ENCODE measurements at places on chromosomes 3 and 15. TPM values are rescaled to one million over a fixed set of nuclear protein-coding genes. Genes with fewer than 3 reads are reported as not detected.

BOC gene
- 46.9 TPM for polyA plus RNA-seq

GRCh38 chr3:151871639-151872468 lies 1.6 kb upstream of the SUCNR1 start:
- DNase-seq = peak; percentile 49

GP9 gene
- not detected for polyA plus RNA-seq

- DNase-seq = peak; percentile 23
Observed at GRCh38 chr15:23038726-23039142, 635 bp downstream of the TUBGCP5 start.

GRCh38 chr15:89452330-89452836 lies 44.0 kb downstream of the RHCG start:
- DNase-seq = no peak

- no peak for DNase-seq
Observed at GRCh38 chr3:59514865-59515482, 465.1 kb upstream of the CFAP20DC start.

DNA sequence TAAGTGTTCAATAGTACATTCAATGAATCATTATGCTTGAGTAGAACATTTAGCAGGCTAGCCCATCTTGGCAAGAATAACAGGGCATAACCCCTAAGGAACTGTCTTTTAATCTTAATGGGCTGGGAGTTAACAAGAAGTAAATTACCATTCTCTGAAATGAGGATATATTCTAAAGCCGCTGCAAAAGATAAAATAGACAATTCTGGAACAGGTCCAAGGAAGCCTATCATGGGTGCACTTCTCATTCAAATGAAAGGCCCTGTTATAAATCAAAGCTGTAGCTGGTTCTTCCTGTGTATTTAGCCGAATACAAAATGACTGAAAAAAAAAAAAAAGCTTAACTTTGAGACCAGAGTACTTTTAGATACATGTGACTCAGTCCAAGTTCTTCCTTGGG lies 15.6 kb downstream of the MTHFS start:
- DNase-seq = no peak

DNA sequence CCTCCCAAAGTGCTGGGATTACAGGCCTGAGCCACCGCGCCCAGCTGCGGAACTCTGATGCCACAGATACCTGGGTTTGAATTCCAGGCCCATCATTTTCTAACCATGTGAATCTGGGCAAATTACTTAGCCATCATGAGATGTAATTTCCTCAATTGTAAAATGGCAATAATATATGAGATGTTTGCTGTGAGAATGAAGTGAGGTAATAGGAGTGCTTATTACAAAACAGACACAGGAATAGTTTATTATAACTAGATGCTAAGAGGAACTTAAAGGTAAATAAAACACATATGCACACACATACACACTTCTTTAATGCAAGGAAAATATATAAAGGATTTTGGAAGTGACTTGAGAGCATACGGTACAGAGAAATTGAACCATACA lies 64.7 kb upstream of the TNIK start:
- no peak for DNase-seq

GRCh38 chr15:34481370-34481769 lies 43.8 kb upstream of the GOLGA8A start:
- DNase-seq = no peak

DNA sequence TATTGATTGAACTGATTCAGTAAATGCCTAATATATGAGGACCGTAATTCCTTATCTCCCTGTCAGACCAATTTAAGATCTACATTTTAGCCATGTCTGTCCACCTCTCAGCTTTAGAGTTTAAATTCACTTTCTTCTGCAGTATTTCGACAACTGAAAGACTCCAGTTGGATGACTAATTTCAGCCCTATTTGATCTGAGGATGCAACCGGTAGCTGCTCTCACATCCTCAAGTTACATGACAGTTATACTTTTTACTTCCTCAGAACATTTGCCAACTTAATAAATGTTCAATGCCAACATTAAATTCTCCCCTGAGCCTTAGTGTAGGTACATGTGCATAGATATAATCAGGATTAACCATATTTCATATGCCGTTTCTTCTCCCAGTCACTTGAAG lies 2.5 kb upstream of the HHLA2 start:
- no peak for DNase-seq

- no peak for DNase-seq
Observed at GRCh38 chr15:95152741-95153140, 921.4 kb downstream of the MCTP2 start.

GOLGA6A gene
- 0.35 TPM for polyA plus RNA-seq

DUOX1 gene
- 3.8 TPM for polyA plus RNA-seq

- no peak for DNase-seq
Observed at GRCh38 chr3:170555329-170555728, 30.5 kb downstream of the SLC7A14 start.

- DNase-seq = no peak
Observed at GRCh38 chr15:64938192-64938591, 26.5 kb downstream of the ANKDD1A start.

GRCh38 chr15:96695426-96695825 lies 364.9 kb downstream of the NR2F2 start:
- DNase-seq = no peak

MAGEL2 gene
- 27.3 TPM for polyA plus RNA-seq

DNA sequence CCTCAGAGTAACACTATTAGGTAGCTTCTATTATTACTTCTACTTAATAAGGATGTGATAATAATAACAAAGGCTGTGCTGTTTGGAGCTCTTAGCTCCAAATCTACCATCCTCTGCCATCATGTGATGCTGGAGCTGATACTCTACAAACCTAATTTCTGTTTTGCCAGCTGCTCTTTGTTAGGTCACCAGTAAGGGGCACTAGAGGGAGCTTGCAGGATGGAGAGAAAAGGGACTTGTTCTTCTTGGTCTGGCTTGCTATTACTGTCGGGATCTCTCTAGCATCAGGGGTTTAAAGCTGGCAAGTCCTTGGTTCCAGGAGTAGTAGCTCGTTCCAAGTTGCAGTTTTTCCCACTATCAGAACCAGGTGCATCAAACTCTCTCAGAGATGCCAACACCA lies 194.9 kb upstream of the KBTBD8 start:
- peak; percentile 43 for DNase-seq

GPR160 gene
- 3.8 TPM for polyA plus RNA-seq

- DNase-seq = no peak
Observed at GRCh38 chr3:143421556-143421955, 302.0 kb downstream of the CHST2 start.

CTXN2 gene
- not detected for polyA plus RNA-seq

DNA sequence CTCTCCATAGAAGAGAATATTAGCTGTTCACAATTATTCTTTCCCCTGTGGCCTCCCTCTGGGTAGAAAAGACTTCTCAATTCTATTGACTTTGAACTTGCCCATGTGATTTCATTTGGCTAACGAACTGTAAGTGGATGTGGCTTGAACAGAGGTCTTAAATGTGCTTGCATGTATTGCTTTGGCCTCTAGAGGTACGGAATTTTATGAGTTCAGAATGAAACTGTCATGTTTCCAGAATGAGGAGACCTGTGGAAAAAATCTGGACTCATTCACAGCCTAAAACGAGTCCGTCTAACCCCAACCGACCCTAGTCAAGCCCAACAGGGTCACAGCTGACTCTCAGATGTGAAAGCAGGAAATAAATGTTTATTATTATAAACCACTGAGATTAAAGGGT lies 596.7 kb upstream of the UBE2E2 start:
- peak; percentile 47 for DNase-seq

GRCh38 chr3:149476225-149476624 lies 1.7 kb downstream of the TM4SF4 start:
- DNase-seq = no peak

UPK1B gene
- 3.6 TPM for polyA plus RNA-seq

RLBP1 gene
- polyA plus RNA-seq = 0.59 TPM

DNA sequence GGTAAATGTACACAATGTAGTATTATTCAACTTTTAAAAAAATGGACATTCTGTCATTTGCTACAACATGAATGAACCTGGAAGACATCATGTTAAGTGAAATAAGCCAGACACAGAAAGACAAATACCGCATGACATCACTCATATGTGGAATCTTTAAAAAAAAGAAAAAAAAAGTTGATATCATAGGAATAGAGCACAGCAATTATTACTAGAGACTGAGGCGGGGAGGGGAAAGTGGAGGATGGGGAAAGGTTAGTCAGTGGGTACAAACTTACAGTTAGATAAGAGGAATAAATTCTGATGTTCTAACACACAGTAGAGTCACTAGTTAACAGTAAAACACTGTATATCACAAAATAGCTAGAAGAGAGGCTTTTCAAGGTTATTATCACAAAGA lies 22.2 kb downstream of the RYK start:
- DNase-seq = no peak

PDIA3 gene
- 250 TPM for polyA plus RNA-seq

- DNase-seq = no peak
Observed at GRCh38 chr3:151384741-151385174, at the start of gene P2RY12. Gene P2RY12, minus strand, starts transcription at chr3:151384753. Its CDS starts 45,908 bp downstream, at chr3:151338845.

- DNase-seq = no peak
Observed at GRCh38 chr3:80993241-80993945, 768.1 kb downstream of the GBE1 start.

DNA sequence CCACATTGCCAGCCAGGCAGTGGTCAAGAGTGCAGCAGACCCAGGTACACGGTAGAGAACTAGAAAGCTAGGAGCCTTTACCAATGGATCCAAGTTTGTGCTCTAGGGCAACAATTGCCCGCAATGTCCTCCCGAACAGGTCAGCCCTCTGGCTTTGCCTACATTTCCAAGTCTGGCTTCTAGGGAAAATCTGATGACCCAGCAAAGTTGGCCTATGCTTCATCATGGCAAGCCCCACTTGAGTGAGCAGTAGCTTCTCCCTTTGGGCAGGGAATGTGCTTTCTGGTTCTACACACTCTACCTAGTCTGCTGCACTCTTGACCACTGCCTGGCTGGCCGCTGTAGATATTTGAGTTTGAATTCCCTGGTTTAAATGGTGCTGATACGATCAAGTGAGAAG lies 361.6 kb upstream of the NR2F2 start:
- no peak for DNase-seq

REC114 gene
- not detected for polyA plus RNA-seq

LRRK1 gene
- polyA plus RNA-seq = 6.0 TPM

CCR8 gene
- not detected for polyA plus RNA-seq

DNA sequence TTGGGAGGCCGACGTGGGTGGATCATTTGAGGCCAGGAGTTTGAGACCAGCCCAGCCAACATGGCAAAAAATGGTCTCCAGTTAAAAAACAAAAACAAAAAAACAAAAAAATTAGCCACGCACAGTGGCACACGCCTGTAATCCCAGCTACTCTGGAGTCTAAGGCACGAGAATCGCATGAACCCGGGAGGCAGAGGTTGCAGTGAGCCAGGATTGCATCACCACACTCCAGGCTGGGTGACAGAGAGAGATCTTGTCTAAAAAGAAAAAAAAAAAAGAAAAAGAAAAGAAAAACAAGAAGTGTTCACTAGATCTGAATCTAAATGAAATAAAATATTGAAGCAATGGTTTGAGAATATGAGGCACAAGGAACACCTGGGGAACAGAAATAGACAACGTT lies 36.7 kb downstream of the SLC9A9 start:
- DNase-seq = no peak

GRCh38 chr3:65497846-65498245 lies 540.9 kb downstream of the MAGI1 start:
- no peak for DNase-seq

TGM4 gene
- polyA plus RNA-seq = not detected

MYH15 gene
- 0.76 TPM for polyA plus RNA-seq

CACNA2D3 gene
- polyA plus RNA-seq = 2.7 TPM

DNA sequence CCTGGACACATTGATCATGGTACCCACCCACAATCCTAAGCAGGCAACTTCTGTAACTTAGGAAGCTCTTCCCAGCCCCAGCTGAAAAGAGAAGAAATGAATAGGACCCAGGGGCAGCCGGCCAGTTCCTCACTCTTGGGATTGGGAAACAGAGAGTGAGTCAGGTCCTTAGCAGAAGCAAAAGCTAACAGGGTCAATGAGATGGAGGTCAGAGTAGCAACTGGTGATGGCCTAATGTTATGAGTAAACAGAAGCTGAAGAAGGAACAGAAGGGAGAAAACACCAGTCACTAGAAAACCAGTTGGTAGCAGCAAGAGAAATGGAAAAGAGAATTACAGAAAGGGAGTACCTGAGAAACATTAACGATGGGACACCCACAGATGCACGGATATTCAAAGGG lies 20.0 kb downstream of the RIOX2 start:
- DNase-seq = no peak

IL20RB gene
- 0.74 TPM for polyA plus RNA-seq

- no peak for DNase-seq
Observed at GRCh38 chr15:67175643-67176071, 78.8 kb downstream of the AAGAB start.

ITGB5 gene
- 14.3 TPM for polyA plus RNA-seq

GRCh38 chr3:150061288-150062024 lies 90.8 kb upstream of the PFN2 start:
- peak; percentile 68 for DNase-seq

GRCh38 chr3:5068531-5069050 lies 53.5 kb upstream of the ARL8B start:
- no peak for DNase-seq

DNA sequence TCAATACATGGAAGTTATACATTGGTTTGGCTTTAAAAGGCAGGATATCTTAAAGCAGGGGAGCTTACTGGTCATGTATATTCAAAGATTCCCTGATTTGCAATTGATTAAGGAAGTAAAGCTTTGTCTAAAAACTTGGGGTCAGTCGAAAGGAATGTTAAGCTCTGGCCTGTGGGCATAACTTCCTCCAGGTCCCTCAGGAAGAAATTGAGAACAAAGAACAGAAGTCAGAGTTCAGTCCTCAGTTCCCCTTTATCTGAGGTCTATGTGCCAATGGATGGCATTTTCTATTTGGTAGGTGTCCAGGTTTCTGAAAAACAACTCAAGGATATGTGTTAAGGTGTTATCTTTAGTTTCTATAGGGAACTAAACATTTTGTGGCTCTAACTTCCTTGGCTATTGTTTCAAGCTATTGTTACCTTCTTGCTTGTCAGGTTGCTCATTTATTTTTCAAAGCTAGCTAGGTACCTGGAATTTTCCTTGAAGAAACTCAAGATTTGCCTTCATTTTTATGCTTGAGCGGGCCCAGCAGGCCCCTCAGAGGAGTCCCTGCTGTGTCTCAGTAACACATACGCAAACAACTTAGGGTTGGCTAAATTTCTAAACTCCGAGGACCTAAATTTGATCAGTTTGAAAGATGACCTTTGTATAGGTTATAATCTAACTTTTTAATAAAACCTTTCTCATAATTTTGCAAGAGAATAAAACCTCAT lies 135.0 kb upstream of the UBE2E2 start:
- no peak for DNase-seq

DNA sequence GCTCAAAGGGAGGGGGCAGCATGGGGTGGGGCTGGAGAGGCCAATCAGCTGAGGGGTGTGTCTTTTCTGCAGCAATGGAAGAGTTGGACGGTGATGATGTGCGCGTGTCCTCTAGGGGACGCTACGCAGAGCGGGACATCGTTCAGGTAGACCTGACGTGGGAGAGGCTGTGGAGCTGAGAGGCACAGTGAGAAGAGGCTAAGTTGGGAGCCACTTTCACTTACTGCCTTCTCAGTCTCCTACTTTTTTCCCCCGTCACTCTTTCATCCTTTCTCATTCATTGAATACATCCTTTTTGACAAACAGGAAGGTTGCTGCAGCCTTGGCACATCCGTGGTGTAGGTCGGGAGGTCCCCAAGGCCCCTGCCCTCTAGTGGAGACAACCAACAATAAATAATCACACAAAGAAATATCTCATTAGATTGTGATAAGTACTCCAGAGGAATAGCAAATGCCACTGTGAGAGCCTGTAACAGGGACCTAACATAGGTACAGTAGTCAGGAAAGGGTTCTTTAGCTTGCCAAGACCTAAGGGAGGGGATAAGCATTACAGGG lies 4.4 kb upstream of the BRPF1 start:
- DNase-seq = no peak

PLCL2 gene
- polyA plus RNA-seq = 13.8 TPM

PLCB2 gene
- polyA plus RNA-seq = 13.6 TPM
